ENCODE measurements at places on chromosomes 7 and 10.

DNA sequence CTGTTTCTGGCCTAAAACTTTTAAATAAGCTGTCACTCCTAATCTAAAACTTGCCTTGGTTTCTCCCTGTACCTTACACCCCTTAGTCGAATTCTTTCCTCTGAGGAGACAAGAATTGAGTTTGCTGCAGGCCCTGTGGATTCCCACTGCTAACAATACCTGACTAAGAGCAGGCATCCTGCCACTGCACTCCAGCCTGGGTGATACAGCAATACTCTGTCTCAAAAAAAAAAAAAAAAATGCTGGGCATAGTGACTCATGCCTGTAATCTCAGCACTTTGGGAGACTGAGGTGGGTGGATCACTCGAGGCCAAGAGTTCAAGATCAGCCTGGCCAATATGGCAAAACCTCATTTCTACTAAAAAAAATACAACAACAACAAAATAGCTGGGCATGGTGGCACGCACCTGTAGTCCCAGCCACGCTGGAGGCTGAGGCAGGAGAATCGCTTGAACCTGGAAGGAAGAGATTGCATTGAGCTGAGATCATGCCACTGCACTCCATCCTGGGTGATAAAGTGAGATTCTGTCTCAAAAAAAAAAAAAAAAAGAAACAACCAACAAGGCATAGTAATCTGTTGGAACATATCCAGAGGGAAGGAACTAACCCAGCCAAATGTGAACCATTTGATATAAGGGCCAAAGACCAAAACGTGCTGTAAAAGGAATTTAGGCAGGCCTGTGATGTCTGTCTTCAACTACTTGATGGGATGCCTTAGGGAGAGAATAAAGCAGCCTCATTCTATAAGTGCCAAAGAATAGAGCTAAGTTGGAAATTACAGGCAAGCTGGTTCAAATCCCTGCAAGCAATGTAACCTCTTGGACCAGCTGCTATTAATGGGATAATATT is 732.7 kb upstream of the AUTS2 start:
- DNase-seq = no peak

- DNase-seq = no peak
Observed at GRCh38 chr7:12137283-12137682, 73.8 kb upstream of the TMEM106B start.

GRCh38 chr7:50295133-50295532 is 9.4 kb upstream of the IKZF1 start:
- DNase-seq = no peak

GRCh38 chr7:33854801-33855350 is 50.5 kb upstream of the BMPER start:
- no peak for DNase-seq

- DNase-seq = peak; percentile 76
Observed at GRCh38 chr10:124461642-124462347, at the start of gene LHPP. Gene LHPP (plus strand): TSS chr10:124461823. CDS start chr10:124461863, 40 bp downstream.

DNA sequence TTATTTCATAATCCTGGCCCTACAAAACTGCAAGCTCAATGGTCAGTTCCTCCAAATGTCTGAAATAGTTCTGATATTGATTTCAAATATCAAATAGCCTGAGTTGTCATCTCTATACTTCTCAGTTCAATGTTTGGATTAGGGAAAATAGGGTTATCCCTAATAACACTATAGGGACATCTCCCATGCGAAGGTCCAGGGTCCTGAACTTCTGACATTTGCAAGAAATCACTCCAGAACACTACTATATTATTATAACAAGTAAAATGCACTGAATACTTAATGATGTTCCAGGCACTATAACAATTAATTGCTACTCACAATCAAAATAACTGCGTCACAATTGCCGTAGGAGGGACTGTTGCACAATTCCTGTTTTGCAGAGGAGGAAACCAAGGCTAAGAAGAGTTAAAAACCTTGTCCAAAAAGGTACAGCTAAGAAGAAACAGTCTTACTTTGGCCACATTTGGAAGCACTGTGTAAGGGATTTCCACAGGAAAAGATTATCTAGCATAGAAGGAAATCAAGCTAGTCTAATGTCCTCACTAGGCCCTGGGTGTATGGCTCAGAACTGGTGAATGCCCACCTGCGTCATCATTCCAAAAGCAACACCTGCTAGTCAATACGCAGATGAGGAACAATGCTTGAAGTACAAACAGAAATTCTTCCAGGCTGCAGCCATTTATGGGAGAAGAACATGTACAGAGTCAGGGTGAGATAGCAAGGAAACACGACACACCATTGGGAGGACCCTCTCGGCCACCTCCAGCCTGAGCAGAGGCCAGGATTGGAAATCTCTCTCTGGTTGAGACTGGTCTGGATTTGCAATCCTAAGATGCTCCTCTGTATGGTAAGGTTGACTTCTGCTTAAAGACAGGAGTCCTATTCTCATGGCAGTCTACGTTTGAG is 48.3 kb downstream of the ABLIM1 start:
- no peak for DNase-seq

DNA sequence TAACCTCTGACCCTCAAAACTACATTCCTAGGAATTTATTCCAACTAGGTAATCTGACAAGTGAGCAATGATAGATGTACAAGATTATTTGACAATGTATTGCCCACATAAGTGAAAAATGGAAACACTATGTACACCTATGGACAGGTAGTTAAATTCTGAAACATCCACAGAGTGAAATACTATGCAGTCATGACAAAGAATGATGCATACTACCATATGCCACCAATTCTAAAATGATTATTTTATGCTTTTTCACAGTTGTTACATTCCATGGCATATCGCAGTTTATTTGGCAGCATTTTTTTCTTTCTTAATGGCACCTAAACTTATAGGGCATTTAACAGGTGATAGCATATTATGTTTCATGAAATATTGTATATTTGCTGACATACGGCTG is 20.1 kb upstream of the TNPO3 start:
- DNase-seq = no peak

DNA sequence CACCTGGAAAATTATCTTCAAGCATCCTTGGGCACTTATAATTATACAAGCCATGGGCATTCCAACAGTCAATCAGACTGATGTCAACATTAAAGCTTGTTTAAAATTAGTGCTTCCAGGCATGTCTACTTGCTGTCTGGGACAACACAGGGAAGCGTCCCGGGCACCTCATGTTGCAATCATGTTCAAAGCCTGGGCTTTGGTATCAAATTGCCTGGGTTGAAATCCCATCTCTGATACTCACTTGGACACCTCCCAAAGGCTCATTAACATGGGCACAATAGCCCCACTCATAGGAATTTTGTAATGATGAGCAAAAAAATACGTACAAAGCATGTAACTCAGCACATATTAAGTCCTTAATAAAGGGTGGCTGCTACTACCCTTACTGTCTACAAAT is 14.4 kb downstream of the AIFM2 start:
- DNase-seq = no peak

- no peak for DNase-seq
Observed at GRCh38 chr7:1059200-1060091, 15.1 kb downstream of the GPR146 start.

DNA sequence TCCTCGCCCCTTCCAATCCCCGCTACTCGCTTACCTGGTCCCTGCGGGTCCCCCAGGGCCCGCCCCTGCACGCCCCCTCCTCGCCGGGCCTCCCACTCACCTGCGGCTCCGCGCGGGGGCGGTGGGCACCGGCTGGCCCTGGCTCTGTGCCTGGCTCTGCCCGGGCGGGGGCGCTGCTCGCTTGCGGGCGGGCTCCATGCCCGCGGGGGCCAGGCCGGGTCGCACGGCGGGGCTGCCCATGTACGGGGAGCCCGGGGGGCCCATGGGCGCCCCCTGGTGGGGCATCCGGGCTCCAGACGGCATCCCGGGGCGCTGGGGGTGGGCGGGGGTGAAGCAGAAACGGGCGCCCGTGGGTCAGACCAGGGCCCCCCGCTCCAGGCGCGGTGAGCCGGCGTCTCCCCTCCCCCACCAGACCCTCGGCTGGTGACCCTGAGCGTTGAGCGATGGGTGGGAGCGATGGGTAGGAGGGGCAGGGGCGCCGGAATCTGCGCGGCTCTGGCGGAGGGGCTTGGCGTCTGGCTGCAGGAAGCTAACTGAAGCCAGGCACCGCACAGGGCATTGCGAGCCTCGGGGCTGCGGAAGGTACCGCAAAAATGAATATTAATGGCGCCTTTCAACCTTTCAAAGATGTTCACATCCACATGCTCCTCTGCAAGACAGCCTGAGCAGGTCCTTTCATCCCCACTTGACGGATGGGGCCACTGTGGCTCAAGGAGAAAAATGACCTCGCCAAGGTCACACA is 3.0 kb downstream of the SMARCD3 start:
- DNase-seq = peak; percentile 53

DNA sequence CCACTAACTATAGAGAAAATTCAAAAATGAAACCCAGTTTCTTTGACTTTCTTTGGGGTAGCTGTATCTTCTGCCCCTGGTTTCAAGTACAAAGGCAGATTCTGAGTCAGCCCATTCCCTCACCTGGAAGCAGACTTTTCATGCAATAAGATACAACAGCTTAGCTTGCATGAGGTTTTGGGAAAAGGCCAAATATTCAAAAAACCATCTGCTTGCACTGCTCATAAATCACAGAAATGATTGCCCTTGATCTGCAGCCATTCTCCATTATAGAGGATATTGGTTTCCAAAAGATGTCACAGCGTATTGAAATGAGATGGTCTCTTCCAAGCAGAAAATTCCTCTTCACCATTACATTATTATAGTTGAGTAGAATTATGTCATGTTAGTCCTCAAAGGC is 354.0 kb downstream of the PHF14 start:
- no peak for DNase-seq

DNA sequence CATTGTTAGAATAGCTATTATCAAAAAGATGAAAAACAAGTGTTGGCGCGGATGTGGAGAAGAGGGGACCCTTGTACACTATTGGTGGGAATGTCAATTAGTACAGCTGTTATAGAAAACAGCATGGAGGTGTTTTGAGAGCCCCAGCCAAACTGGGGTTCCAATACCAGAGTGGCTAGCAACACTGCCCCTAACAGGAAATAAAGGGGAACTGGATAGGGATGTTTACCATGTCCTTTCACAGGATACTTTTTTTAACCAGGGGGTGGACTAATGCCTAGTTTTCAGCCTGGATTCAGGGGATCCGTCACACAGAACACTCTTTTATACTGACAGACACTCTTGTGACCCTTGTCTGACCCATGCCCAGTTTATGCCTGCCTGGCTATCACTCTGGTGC is 6.9 kb upstream of the GSTK1 start:
- DNase-seq = no peak

- DNase-seq = no peak
Observed at GRCh38 chr7:25180946-25181345, 47.3 kb downstream of the NPVF start.

DNA sequence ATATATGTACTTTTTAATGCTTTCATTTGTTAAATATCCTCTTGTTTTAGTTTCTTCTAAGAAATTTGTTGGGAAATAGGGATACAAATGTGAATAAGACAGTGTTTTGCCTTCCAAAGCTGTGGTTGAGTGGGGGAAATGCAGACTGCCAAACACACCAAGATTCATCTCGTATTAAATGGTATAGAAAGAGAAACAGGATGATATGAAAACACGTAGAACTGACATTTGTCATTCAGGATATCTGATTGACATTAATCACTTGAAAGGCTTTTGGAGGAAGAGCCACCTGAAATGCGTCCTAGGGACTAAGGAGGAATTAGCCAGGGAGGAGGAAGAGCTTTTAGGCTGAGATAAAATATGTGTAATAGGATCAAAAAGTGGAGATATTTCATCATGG is 287.4 kb upstream of the SEMA3C start:
- DNase-seq = no peak

GRCh38 chr7:155972651-155973390 is 160.6 kb upstream of the SHH start:
- no peak for DNase-seq

GRCh38 chr7:12550956-12551355 is 19.6 kb upstream of the SCIN start:
- DNase-seq = no peak

DNA sequence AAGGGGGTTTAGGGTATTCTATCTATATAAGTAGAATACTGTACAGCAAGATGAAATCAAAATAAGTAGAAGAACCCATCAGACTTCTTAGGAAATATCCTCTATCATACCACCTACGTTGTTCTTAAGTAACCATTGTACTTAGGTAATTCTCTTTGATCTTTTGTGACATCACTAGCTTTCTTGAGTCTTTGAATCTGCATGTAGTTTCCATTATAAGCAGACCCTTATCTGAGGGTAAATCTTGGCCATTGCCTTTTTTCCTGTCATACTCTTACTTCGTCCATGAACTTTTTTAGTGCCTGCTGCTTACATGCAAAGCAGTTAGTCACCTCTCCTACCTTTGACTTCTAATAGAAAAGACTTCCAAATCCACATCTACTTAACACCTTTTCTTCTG is 49.0 kb downstream of the WAC start:
- no peak for DNase-seq

DNA sequence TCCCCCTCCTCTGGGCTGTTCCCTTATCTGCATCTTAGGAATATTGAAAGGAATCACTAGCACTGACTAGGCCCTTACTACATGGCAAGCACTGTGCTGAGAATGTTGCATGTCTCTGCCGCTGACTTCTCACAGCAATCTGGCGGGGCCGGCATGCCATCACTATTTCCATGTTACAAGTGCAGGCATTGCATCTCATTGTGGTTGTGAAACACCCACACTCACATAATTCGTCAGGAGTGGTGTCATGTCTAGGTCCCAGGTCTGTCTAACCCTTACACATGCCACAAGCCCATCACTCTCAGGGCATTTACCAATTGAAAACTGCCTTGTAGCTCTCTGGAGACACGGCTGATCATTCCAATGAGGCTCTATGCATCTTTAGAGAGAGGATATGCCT is 8.5 kb upstream of the IL2RA start:
- no peak for DNase-seq

DNA sequence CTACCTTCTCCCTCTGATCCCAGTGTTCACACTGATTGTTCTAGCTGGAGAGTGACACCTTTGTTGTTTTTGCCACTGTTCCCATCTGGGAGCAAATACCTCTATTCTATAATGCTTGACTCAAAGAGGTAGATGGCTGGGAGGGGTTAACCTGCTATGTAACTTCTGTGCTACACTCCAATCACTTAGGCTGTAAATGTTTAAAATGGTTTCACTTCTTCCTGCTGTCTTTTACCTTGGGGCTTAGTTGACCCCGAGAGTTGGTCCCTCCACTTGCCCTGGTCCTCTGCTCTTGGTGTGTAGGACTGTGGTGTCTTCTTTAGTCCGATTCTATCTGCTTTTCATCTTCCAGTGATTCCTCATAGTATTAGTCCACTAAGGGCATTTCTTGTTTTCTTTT is 22.3 kb downstream of the KLHDC10 start:
- no peak for DNase-seq

DNA sequence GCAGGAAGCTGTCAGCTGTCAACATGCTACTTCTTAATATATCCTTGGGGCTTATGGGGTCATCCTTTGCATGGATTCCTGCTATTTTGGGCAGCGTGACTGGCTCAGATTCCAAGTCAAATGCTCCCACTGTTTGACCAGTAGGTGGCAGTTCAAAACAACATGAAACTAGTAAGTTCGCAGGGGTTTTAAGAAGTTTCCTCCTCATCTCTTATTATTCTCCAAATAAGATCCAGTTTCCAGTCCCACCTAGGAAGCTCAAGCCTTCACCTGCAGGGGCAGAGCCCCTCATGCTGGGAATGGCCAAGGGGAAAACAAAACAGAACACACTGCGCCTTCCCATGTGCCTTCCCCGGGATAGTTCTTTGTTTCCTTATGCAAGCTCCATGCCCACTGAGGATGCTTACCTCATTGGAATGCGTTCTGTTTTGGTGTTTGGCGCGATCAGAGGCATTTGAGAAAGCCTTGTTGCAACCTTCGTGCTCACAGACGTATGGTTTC is 259.8 kb downstream of the GLI3 start:
- no peak for DNase-seq
